ENCODE measurements at places on chromosomes 3 and 15.

GRCh38 chr15:35529784-35530183 lies 16.2 kb downstream of the DPH6 start:
- no peak for DNase-seq

GRCh38 chr3:125594581-125595011 lies 701 bp downstream of the OSBPL11 start:
- no peak for DNase-seq

GRCh38 chr3:78483090-78483489 lies 1284.7 kb downstream of the ROBO1 start:
- no peak for DNase-seq

- DNase-seq, result no peak
Measured at GRCh38 chr3:23932571-23932970, 12.5 kb upstream of the NR1D2 start.

- DNase-seq, result no peak
Measured at GRCh38 chr15:52093167-52093538, 19.4 kb downstream of the BCL2L10 start.

DNA sequence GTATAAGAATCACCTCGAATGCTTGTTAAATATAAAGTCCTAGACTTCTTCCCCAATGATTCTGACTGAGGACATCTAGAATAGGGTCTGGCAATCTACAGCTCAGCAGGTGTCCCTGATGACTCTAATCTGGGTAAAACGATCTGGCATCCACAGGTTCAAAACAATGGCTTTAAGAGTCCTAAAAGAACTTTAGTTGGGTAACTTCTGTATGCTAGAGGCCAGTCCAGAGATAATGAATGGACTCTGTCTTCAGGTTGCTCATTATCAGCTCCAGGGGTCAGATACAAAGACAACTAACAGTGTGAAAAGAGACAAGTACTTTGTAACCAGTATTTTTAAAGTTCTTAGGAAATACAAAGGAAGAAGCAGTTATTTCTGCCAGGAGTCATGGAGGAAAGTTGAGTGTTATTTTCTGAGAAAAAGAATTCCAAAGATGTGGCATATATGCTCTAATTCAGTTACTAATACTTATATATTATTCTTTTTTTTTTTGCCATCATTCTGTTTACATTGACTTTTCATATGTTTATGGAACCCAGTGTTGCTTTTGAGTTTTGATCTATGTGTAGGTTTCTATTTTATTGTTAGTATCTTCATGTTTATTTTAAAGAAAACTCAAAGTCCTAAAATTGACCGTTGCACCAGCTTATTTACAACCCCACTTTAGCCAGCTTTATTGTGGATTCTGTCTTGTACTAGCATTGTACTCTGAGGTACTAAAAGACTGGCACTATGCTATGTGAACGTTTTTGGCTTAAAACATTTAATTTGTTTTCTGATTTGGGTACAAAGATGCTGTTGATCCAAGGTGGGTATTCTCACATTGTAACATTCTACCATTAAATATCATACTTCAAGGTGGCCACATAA lies 3.1 kb upstream of the GPR15 start:
- DNase-seq, result no peak

DNA sequence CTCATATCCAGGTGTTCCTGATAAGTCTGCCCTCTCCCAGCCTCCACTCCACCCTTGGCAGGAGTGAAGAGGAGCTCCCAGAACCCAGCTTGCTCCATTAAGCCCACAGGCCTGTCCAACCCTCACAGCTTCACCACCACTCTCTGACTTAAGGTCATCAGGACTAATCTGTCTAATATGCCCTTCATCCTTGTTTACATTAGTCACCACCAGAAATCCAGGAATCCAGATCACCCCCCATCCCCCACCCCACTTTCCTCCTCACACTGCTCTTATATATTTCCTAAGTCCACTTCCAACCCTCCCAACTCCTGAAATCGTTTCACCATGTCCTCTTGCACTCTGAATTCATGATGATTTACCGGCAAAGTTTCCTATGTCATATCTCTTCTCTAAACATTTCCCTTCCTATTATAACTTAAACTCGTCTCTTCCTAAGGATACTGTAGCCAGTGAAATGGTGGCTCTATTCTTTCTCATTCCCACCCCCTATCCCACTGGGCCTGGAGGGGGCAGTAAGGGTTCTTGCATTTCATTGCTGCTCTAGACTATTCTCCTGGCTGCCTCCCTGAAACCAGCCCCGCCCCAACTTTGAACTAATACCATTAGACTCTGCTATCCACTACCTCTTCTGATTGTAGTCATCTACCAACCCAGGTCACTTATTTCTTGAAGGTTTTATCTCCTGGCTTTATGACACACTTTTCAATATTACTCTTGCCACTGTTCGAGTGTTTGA lies 43.4 kb downstream of the PPP2R3A start:
- no peak for DNase-seq

DNA sequence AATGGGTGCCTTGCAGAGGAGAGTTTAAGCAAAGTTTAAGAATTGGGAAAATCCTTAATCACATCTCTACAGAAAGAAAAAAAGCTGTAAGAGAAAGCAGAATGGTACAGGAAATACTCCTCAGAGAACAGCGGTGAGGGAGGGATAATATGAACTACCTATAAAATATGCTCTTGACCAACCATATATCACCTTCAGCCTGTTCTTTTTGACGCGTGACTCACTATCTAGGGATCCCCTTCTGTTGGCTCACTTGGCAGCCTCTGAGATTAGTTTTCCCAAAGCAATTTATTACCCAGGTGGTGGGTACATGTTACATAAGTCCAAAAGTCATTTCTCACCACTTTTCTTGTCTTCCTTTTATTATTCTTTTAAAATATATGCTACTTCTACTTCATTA lies 97.7 kb downstream of the CNTN6 start:
- no peak for DNase-seq

GRCh38 chr3:163939926-163940325 lies 1138.4 kb downstream of the SI start:
- DNase-seq, result no peak

GRCh38 chr15:84855136-84855535 lies 29.3 kb upstream of the SLC28A1 start:
- DNase-seq, result no peak

All from epithelial cell of proximal tubule (primary cell).